CD4-positive, alpha-beta T cell treated with Interleukin-17A for 4 hours (primary cell): ENCODE measurements at places on chromosomes 11 and 22.

DNA sequence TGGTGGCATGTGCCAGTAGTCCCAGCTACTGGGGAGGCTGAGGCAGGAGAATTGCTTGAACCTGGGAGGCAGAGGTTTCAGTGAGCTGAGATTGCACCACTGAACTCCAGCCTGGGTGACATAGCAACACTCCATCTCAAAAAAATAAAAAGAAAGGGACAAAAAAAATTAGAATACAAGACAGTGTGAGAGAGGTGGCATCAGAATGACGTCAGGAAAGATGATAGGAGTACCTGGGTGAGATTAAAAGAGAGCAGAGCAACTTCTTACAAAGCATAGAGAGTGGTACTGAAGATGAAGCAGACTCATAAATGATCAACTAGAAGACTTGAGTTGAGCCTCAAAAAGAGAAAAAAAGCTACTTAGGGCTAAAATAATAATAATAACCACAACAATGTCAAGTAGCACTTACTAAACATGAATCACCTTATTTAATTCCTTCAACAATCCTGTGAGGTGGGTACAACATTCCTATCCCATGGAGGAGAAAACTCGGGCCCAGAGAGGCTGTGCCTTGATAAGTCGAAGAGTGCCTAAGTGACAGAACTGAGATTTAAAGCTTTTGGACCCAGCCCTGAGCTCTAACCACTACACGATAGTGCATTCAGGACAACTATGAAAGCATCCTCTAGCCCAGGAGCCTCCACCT, 5.2 kb upstream of the SLN start:
- DNase-seq, result no peak

- no peak for DNase-seq
These were observed 119.3 kb downstream of the OSBP2 start for GRCh38 chr22:30813936-30814335.

DNA sequence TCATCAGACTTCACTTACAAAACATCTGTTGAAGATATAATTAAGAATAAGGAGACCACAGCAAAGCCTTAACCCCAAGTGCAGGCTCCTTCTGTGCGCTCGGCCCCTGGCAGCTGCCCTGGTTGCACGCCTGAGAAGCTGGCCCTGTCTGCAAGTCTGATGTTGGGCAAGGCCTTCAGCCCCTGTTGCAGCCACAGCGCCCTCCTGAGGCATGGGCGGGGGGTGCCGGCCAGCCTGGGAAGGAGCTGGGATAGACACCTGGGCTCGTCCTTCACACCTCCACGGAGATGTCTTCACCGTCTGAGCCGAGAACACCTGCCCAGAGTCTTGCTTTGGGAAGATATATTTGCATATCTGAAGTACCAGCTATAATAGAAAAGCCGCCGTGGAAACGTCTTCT, 104.1 kb downstream of the MPPED1 start:
- DNase-seq, result no peak

DNA sequence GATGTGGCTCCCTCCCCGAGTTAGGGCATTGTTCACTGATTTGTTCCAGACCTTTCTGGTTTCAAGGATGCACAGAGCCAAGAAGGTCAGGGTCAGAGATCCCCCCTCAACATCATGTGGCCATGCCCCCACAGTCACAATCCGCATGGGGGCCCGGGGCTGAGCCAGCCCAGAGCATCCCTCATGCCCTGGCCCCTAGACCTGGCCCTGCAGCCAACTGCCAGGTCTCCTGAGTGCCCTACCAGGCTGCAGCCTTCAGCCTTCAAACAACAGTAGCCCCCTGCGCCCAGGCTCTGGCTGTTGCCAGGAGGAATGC, 142.4 kb downstream of the CRYBB2 start:
- no peak for DNase-seq

- no peak for DNase-seq
These were observed 11.9 kb downstream of the HIPK3 start for GRCh38 chr11:33268945-33269540.

GRCh38 chr11:942823-943222, 17.2 kb downstream of the AP2A2 start:
- DNase-seq, result no peak

DNA sequence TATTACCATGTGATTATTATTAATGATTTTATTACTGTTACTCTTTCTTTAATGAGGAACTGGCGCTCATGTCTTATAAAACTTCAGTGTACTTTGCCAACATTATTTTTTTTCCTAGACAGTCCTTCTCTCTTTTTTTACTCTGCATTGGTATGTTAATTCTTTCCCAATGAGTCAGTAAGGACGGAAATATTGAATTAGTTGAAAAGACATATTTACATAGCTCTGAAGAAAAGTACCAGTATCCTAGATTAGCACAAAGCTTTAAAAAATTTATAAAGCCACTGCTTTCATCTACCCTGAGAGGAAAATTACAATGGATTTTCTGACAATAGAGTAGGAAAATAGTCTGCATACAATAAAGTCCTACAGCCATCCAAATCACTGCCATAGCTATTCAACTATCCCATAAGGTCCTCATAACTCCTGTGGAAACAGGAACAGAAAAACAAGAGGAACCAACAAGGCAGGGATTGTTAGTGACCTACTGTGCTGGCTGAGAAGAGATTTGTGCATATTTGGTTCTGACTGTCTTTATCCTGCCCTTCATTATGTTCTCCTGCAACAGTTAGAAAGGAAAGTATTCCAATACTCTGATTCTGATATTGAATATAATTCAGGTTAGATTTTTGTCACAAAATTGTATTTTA, 314.4 kb downstream of the AASDHPPT start:
- DNase-seq, result no peak

GRCh38 chr11:93324500-93324899, 6.0 kb upstream of the DEUP1 start:
- DNase-seq, result no peak

DNA sequence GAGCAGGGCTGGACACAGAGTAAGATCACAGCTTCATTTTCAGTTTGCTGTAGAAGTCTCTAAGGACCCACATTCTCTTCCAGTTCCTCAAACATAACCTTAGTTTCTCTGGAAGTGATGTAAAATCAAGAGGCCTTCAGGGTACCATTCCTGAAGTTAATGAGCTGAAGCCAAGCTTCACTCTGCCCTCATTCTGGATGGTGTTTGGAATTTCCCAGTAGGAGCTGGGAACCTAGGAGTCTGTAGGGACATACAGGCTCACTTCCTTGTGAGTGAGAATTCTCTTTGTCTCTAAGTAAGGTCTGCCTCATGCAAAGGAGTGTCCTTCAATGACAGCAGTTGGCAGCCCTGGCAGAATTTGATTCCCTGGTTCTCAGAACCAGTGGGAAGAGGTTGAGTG, 142.4 kb upstream of the NARS2 start:
- DNase-seq, result no peak

- DNase-seq, result no peak
These were observed 66.4 kb downstream of the LRRC32 start for GRCh38 chr11:76604081-76604625.

- no peak for DNase-seq
These were observed 29.4 kb downstream of the SCN3B start for GRCh38 chr11:123624974-123625373.
